ENCODE measurements at places on chromosomes 2 and 18. TPM values are rescaled to one million over a fixed set of nuclear protein-coding genes. Genes with fewer than 3 reads are reported as not detected.

ACVR1C gene
- 0.21 TPM for polyA plus RNA-seq

ATP5F1A gene
- 970 TPM for polyA plus RNA-seq

CTDP1 gene
- 16.6 TPM for polyA plus RNA-seq

ARHGAP25 gene
- polyA plus RNA-seq: 2.4 TPM
